ENCODE measurements at places on chromosomes 1 and 21. TPM values are rescaled to one million over a fixed set of nuclear protein-coding genes. Genes with fewer than 3 reads are reported as not detected.

GPATCH4 gene
- total RNA-seq: 10.8 TPM

RPTN gene
- total RNA-seq: not detected

DNA sequence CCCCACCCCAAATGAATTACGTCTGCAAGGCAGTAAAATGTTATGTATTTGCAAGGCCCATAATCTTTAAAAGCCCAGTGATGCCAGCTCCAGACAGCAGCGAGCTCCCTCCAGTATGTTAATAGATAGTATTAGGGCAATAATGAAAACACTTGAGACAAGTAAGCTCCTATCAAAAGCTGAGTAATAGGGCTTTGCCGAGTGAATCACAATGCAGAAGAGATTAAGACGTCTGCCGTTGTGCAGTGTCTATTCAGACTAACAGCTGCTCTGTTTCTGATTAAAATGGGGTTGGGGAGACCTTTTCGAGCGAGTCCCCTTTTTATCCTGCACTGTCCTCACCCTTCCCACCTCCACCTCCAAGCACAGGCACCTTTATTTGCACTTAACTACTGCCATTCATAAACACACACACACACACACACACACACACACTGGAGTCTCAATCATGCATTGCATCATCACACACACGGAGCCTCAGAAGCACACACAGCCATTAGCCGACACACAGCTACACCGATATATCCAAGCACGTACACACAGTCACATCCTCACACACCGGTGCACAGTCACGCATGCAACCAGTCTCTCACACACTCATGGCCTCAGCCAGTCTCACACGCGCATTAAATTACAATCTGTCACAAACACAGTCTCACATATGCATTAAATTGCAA is 46.0 kb upstream of the FOXO6 start:
- no peak for DNase-seq

CFHR2 gene
- total RNA-seq: not detected

LEFTY2 gene
- total RNA-seq: not detected

TDRD5 gene
- total RNA-seq: not detected

ZNF669 gene
- 5.8 TPM for total RNA-seq

DNA sequence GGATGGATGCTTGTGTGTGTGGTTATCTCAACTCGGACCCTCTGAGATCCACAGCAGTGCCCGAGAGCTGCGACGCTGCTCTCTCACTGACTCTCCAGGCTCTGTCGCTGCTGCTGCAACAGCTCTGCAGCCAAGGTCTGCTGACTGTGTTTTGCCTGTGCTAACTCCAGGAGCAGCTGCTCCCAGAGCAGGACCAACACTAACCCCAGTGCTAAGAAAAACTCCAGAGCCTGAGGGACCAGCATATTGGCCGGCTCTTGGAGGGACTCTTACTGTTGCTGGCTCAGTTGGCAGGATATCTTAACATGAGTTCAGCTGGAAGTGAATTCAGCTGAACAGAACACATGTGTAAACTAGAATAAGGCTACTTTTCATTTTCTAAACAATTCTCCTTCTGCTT is 4.4 kb downstream of the LCE2C start:
- no peak for DNase-seq

CHIA gene
- not detected for total RNA-seq

GRCh38 chr1:233328142-233328921 is 808 bp downstream of the MAP3K21 start:
- no peak for DNase-seq

- DNase-seq: no peak
These were observed 20.7 kb upstream of the HRNR start for GRCh38 chr1:152244576-152245273.

TNFRSF9 gene
- 6.7 TPM for total RNA-seq

- DNase-seq: no peak
These were observed 177.1 kb upstream of the EDN2 start for GRCh38 chr1:41661428-41662060.

GRCh38 chr1:220708936-220709801 is 19.0 kb downstream of the C1orf115 start:
- DNase-seq: no peak

DNA sequence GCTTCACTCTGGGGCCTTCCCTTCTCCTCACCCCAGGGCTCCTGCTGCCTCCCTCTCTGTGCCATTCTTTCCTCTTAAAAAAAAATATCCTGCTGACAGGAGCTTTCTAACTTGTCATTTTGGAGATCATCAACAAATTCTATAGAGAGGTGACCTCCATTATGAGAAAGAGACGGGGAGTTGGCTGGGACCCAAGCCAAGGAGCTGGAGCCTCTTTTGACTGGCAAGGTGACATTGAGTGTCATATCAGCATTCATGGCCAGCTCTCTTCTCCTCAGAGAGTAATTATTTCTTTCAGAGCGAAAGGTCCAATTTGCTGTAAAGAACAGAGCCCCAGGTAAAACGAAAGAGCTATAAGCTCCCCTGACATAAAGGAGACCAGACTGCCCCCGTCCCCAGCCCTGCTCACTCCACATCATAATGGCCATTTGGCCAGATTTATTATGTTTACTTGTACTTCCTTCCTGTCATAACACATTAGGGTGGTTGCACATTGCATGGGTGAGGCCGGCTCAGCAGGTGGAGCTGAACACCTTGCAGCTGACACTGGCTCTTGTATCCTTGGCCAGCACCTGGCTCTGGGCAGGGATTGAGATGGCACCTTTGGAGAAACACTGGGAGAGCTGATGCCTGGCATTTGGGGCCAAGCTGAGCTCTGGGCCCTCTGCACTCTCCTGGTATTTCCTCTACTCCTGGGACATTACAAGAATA is 404.0 kb upstream of the VAMP3 start:
- no peak for DNase-seq

DNA sequence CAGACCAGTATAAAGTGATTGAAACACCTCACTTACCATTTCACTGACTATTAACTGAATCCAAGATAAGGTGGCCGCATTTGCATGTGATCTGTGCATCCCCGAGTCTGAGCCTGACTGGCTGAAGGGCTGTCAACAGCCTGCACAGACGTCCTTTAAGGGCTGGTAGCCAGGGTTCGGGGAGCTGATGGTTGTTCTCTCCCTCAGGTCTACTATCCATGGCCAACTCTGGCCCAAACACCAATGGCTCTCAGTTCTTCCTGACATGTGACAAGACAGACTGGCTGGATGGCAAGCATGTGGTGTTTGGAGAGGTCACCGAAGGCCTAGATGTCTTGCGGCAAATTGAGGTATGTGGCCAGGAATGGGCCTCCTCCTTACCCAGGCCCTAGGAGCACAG is 14.0 kb downstream of the PPIE start:
- DNase-seq: no peak

GRCh38 chr1:176046926-176047325 is 160.2 kb downstream of the COP1 start:
- DNase-seq: no peak

KIF2C gene
- total RNA-seq: 4.7 TPM

- no peak for DNase-seq
These were observed 720 bp downstream of the LIN9 start for GRCh38 chr1:226308166-226308722.

DYRK3 gene
- total RNA-seq: 15.8 TPM

- no peak for DNase-seq
These were observed 27.4 kb downstream of the DUSP10 start for GRCh38 chr1:221714227-221715152.

SDC3 gene
- 79.5 TPM for total RNA-seq

GRCh38 chr1:183912265-183912886 is 107.5 kb downstream of the RGL1 start:
- no peak for DNase-seq

NRDC gene
- total RNA-seq: 68.0 TPM

DNA sequence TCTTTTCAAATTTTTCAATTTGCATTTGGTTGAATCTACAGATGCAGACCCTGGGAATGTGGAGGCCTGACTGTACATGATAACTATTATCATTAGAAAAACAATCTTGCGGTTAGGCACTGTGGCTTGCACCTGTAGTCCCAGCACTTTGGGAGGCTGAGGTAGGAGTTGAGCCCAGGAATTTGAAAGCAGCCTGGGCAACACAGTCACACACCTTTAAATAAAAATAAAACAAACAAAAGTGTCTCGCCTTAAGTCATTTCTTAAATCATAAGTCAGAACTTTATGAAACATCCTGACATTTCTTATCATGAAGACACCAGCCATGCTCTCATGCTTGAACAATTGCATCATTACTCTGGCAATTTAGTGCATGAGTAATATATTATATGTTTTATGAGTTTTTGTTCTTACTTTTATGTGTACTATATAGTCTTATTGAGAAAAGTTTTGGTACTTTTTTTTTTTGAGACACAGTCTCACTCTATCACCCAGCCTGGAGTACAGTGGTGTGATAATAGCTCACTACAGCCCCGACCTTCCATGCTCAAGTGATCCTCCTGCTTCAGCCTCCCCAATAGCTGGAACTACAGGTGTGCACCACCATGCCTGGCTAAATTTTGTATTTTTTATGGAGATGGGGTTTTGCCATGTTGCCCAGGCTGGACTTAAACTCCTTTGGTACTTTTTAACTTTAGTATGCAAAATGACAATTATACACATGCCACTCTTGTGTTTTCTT is 7.8 kb downstream of the TBX19 start:
- no peak for DNase-seq

GRCh38 chr1:119492763-119493162 is 14.2 kb upstream of the HSD3B1 start:
- DNase-seq: no peak

GRCh38 chr1:101071470-101071891 is 45.9 kb upstream of the DPH5 start:
- DNase-seq: no peak

GBP7 gene
- total RNA-seq: not detected

DNA sequence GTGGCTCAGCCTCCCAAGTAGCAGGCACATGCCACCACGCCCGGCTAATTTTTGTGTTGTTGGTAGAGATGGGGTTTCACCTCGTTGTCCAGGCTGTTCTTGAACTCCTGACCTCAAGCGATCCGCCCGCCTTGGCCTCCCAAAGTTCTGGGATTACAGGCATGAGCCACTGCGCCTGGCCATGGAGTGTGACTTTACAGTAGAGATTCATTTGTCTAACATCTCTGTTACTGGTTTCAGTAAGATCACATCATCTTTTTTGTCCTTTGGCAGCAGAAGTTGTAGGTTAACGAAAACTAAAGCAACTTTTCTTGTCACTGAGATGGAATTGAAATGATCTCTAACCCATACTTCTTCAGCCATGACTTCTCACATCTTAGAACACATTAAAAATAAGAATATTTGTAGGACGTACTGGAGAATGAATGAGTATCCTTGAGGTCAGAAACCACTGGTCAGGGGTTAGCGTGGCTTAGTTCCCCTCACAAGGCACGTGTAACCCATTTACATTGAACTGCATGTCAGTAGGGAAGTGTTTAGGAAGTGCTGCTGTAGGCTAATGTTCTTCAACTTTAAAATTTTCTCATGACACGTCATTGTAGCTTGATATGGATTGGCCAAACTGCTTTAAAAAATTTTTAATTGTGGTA is 75.9 kb downstream of the CAMTA1 start:
- DNase-seq: no peak

DNA sequence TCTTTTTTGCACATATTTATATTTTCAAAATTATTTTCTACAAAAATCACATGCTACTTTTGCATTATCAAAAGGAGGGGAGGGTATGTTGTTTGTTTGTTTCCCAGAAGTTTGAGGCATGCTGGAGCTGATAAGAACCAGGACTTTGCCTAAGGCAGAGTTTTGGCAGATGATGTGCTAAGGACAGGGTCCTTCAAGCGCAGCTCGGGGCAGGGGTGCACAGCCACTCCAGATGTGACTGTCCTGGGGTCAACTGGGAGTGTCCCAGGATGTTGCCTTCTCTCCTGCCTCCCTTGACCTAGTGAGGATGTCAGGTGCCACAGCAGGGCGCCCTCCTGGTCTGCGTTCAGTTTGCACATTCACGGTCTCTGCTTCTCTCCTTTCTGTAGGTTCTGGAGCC is 42.6 kb upstream of the SRRM1 start:
- no peak for DNase-seq

- no peak for DNase-seq
These were observed 888 bp downstream of the ZNF436 start for GRCh38 chr1:23368562-23369334.

DNA sequence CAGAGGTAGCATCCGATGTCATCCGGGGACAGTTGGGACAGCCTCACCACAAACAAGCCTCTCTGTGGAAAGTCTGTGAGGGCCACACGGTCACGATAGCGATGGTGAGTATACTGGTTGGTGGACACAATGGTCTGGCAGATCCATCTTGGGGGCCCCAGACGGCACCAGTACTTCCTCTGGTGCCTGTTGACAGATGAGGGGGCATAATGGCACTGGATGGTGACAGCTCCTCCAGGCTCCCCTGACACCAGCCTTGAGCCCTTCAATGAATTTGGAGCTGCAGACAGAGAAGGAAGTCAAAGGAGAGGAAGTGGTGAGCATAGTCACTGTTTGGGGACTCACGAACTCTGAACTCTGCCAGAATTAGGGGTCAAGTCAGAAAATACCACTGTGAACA is 8.0 kb downstream of the FCAMR start:
- no peak for DNase-seq

DNA sequence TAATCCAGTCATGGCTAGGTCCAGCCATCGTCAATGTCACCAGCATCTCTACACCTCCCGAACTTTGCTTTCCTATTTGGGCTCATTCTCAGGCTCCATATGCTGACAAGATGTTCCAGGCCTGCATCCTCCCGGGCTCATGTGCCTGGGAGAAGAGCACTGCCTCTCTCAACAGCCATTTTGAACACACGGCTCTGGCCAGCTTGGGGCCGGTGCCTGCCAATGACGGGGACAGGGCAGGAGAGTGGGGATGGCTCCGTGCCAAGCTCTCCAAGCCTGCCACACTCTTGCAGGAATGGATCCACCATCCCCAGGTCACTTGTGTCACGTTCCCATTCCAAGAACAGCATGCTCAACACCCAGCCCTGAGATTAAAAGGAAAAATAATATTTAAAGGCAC is 61.4 kb upstream of the PAX7 start:
- DNase-seq: no peak
